ENCODE measurements at places on chromosomes 1 and 21. TPM values are rescaled to one million over a fixed set of nuclear protein-coding genes. Genes with fewer than 3 reads are reported as not detected.

GRCh38 chr1:176193023-176193422, 14.1 kb downstream of the COP1 start:
- no peaks in the 10 kb centered on the region for H3K27me3 ChIP-seq
- H3K27ac ChIP-seq, result no peak overlapping the region
- no peaks in the 10 kb centered on the region for H3K36me3 ChIP-seq
- H3K4me3 ChIP-seq, result no peak overlapping the region

Gene ZDHHC18
- 24.0 TPM for total RNA-seq

DNA sequence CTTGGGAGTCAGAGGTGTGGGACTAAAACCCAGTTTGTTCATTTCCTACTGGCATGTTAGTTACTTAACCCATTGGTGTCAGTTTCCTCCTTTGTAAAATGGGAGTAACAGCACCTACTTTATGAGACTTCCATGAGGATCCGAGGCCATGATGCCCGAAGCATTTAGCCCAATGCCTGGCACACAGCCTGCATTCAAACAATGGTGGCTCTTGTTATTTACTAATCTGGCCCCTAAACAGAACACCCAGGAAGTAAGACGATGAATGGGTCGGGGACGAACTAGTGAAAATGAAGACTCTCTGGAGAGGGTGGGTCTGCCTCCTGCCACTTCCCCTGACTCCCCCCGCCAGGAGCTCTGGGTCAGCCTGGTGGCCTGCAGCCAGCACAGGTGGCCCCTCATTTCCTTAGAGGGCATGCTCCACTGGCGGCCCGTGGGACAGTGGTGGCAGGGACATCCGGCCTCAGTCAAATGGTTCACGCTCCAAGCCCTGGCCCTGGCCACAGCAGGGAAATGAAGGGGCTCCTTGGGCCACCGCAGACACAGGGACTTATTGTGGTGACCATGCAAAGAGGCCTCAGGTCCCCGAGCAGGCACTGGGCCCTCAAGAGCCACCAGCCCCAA, 9.5 kb upstream of the TAS1R2 start:
- H3K27ac ChIP-seq, result no peak overlapping the region
- no peak for DNase-seq
- no peaks in the 10 kb centered on the region for H3K36me3 ChIP-seq
- no peaks in the 10 kb centered on the region for H3K27me3 ChIP-seq
- H3K4me1 ChIP-seq, result no peaks in the 10 kb centered on the region

DNA sequence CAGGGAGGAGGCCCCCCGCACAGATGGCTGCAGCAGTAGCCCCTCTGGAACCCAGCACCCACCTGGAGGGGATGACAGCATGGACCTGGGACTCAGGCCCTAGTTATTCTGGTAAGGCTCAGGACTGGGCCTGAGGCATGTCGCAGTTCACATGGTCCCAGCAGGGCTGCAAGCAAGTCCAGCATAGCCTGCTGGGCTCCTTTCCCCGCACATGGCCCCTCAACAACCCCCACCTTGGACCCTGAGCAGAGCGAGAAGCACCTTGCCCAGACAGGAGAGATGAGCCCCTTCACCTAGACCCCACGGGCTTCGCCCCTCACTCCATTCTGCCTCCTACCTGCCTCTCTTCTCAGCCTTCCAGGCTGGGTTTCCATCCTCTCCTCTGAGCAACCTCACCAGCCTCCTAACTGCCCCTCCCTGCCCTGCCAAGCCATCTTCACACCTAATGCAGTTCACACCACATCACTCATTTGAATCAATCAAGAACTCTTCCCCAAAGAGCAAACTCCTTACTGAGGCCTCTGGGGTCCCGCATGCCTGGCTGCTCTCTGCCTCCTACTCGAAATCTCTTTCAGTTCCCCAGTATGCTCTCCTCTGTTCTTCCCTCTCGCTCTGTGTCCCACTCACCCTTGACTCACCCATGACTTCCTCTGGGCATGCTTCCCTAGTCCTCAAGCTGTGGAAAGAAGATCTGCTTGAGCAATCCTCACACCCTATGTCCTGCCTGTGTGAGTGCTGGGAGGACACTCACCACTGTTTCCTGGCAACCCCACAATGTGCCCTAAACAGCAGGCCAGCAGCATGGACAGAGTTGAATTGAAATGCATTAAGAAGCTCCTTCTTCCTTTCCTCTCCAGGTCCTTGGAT, 9.4 kb upstream of the THEMIS2 start:
- no peaks in the 10 kb centered on the region for H3K27me3 ChIP-seq
- H3K36me3 ChIP-seq, result no peaks in the 10 kb centered on the region

Gene MMP23B
- 5.3 TPM for total RNA-seq

GRCh38 chr1:170048515-170048914, 26.0 kb downstream of the KIFAP3 start:
- H3K27ac ChIP-seq, result no peak overlapping the region
- H3K36me3 ChIP-seq, result no peaks in the 10 kb centered on the region
- no peaks in the 10 kb centered on the region for H3K27me3 ChIP-seq
- no peak overlapping the region for H3K4me3 ChIP-seq
- H3K4me1 ChIP-seq, result no peaks in the 10 kb centered on the region

- H3K27ac ChIP-seq, result no peak overlapping the region
- DNase-seq, result no peak
- no peaks in the 10 kb centered on the region for H3K36me3 ChIP-seq
- no peak overlapping the region for H3K4me3 ChIP-seq
- H3K27me3 ChIP-seq, result no peaks in the 10 kb centered on the region
- peaks cover 8% of the 10 kb centered on the region for H3K4me1 ChIP-seq
Observed at GRCh38 chr1:55480029-55480795, 265.0 kb upstream of the USP24 start.

Gene NES
- 269 TPM for total RNA-seq

DNA sequence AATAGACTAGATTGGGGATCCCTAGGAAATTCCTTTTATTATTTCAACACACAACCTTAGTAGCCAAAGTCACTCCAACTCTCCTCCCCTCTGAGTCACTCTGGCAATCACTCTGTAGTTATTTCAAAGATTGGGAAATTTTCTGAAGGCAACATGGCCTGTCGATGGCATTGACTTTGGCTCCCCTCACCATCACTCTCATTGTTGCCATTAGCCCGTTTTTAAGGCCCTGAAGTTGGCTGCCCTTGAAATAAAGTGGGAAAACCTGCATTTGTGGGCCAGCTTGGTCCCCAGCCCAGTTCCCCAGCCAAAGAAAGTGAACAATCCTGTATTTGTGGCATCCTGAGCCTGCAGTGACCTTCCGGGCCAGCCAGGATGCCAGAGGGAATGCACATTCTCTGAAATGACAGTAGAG, 52.5 kb downstream of the CDC7 start:
- no peak overlapping the region for H3K27ac ChIP-seq
- H3K36me3 ChIP-seq, result no peaks in the 10 kb centered on the region
- DNase-seq, result no peak
- H3K4me3 ChIP-seq, result no peak overlapping the region
- H3K27me3 ChIP-seq, result no peaks in the 10 kb centered on the region
- H3K4me1 ChIP-seq, result peaks cover 28% of the 10 kb centered on the region

- no peaks in the 10 kb centered on the region for H3K4me1 ChIP-seq
- no peak for DNase-seq
- no peak overlapping the region for H3K4me3 ChIP-seq
- H3K27me3 ChIP-seq, result no peaks in the 10 kb centered on the region
Observed at GRCh38 chr1:29629814-29630516, 393.6 kb downstream of the PTPRU start.

- no peak overlapping the region for H3K4me3 ChIP-seq
- DNase-seq, result no peak
- peaks cover 3% of the 10 kb centered on the region for H3K27me3 ChIP-seq
- no peaks in the 10 kb centered on the region for H3K36me3 ChIP-seq
- no peak overlapping the region for H3K27ac ChIP-seq
Observed at GRCh38 chr1:1957533-1957961, 38.5 kb upstream of the TMEM52 start.

Gene NT5C1A
- not detected for total RNA-seq

DNA sequence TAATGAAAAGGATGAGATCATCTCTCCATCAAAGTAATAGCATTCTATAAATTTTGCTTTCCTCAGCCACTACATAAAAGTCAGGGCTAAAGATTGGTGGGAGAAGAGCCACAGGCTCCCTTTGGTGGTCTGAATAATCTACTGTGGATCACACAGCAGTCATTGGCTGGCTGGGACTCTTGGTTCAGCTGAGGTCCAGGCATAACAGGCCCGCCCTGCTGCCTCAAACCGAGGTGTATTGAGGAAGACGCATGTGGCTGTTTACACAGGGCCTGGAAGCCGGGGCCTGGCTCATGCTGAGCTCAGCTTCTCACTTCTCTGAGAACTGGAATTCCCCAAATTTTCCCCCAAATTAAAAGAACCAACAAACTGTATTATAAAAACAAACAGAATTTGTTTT, 139.2 kb downstream of the PTPRC start:
- H3K27ac ChIP-seq, result peak overlapping the region; percentile 99
- H3K36me3 ChIP-seq, result no peaks in the 10 kb centered on the region
- H3K4me1 ChIP-seq, result peaks cover 56% of the 10 kb centered on the region
- H3K27me3 ChIP-seq, result no peaks in the 10 kb centered on the region

DNA sequence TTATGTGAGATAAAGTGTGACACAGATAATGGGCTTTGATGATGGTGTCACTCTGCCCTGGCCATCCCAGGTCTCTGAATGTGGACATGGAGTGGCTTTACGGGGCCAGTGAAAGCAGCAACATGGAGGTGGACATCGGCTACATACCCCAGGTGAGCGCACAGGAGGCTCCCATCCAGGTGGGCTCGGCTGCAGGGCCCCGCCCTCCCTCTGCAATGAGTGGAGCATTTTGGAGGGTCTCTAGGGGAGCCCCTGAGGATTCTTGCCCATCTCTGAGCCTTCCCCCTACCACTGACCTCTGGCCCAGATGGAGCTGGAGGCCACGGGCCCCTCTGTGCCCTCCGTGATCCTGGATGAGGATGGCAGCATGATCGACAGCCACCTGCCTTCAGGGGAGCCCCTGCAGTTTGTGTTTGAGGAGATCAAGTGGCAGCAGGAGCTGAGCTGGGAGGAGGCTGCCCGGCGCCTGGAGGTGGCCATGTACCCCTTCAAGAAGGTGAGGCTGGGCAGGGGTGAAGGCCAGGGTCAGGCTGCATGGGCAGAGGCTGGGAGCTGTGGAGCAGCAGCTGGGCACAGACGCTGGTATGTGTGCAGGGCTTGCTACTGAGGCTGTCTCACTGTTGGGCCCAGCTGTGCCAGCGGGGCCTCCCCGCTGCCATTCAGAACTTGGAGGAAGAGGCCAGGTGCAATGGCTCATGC, 8.2 kb upstream of the MTFR1L start:
- peaks cover 71% of the 10 kb centered on the region for H3K36me3 ChIP-seq
- H3K27ac ChIP-seq, result no peak overlapping the region
- no peak overlapping the region for H3K4me3 ChIP-seq
- peaks cover under 1% of the 10 kb centered on the region for H3K4me1 ChIP-seq

Gene HCRTR1
- 1.4 TPM for total RNA-seq

Gene RBP7
- total RNA-seq, result not detected

Gene SCYL3
- total RNA-seq, result 5.6 TPM

Gene ANGPTL3
- total RNA-seq, result not detected

- H3K27me3 ChIP-seq, result no peaks in the 10 kb centered on the region
- H3K36me3 ChIP-seq, result no peaks in the 10 kb centered on the region
- no peak overlapping the region for H3K4me3 ChIP-seq
Observed at GRCh38 chr1:208604295-208604694, 360.1 kb upstream of the PLXNA2 start.

All from endothelial cell of umbilical vein (primary cell).